ENCODE measurements at places on chromosomes 16 and 17.
A peak's percentile ranks its signal among the peaks of the same experiment; 100 is the strongest.

- no peak for DNase-seq
Measured at GRCh38 chr17:48490451-48490892, 40.3 kb downstream of the HOXB1 start.

DNA sequence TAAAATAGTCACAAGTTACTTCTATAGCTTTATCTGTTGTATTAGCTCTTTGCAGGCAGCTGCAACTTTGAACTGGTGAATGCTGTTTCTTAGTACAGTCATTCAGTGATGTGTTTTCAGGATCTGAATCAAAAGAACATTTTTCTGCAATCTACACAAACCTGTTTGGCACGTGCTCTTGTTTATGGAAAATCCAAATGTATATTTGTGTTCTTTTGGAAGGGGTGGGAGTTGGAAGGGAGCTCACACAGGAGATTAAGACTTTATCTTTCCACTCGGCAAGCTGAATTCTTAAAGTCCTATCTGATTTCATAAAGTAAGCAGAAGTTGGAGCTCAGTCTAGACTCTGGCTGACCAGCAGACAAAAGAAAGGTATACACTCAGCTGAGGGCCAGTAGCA, 300.2 kb downstream of the MAP2K6 start:
- no peak for DNase-seq

DNA sequence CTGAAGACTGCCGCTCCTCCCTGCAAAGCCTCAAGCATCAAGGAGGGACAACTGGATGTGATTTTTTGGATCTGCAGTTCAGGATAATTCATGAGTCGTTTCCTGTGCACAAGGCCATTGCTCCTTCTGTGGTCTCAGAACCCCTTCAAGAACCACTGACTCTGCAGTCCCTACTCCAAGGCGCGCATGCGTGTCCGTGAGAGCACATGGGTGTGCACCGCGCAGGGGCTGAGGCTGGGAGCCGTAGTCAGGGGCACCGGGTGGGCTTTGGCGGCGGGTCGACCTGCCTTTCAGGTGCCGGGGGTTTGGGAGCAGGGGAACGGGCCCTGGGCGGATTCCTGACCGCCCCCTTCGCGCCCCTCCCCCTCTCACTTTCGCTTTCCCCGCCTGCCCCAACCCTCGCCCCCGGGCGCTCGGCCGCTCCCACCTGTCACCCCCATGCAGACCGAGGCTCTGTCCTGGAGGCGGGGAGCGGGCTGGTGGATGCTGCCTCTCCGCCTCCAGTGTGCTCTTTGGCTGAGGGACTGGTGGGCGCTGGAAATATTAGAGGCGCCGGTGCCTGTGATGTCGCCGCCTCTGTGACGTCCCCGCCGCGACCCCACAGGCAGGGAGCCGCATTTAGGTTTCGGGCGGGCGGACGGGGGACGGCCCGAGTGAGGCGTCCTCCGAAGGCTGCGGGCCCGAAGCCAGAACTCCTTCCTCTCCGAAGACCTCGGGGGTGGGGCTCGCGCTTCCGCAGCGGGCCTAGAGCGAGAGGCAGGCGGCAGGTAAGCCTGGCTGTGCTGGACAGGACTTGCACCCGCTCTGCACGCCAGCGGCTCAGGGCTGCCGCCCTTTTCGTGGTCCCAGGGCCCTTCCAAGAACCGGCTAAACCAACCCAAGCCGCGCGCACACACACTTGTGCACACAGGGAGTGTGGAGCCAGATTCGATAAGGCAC, at the start of gene SPATA32:
TSS of gene SPATA32 (minus strand) at position 518 of the 939 bp plus-strand sequence. CDS start at position 440, 78 bp downstream.
- DNase-seq, result peak; percentile 82

- DNase-seq, result no peak
Measured at GRCh38 chr17:65278050-65278819, 141.1 kb downstream of the RGS9 start.

DNA sequence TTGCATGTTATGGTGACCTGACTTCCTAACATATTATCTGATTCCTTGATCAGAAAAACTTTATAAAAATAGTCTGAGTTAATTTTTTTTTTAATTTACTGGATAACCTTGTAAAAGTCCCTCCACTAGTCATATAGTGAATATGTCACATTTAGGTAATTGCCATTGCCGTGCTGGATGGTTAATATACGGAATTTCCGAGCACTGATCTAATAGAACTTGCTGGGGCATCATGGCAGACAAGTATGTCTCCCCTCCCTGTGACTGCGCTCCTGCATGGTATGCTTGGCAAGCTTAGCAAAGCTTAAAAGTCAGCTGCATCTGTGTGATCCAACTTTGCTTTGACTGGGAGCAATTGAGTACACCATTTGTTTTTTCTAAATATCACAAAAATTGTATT, 239.4 kb upstream of the TBX2 start:
- no peak for DNase-seq

- DNase-seq, result no peak
Measured at GRCh38 chr17:9839433-9839832, 13.7 kb downstream of the GLP2R start.

GRCh38 chr17:31508288-31509094, 117.0 kb downstream of the RAB11FIP4 start:
- no peak for DNase-seq

- no peak for DNase-seq
Measured at GRCh38 chr17:5950878-5951277, 119.3 kb upstream of the WSCD1 start.

GRCh38 chr17:20934288-20934687, 108.5 kb downstream of the USP22 start:
- no peak for DNase-seq

GRCh38 chr17:68665373-68665772, 64.2 kb upstream of the FAM20A start:
- DNase-seq, result no peak

DNA sequence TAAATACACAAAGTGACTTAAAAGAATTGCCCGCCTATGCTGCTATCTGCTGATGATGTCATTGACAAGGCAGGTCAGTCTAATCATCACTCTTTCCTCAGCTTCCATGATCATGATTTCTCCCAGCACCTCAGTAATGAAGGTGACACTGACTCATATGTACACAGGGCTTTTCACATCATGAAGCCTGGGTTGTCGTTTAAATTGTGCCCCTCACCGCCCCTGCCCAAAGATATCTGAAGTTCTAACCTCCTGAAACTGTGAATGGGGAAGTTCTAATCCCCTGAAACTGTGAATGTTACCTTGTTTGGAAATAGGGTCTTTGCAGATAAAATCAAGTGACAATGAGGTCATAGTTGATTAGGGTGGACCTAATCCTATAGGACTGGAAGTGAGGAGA, 17.4 kb upstream of the GPRC5C start:
- no peak for DNase-seq

GRCh38 chr17:65449495-65449894, 112.0 kb downstream of the AXIN2 start:
- no peak for DNase-seq
